RPMI7951 (cell line): ENCODE measurements at places on chromosomes 13 and 19.

DNA sequence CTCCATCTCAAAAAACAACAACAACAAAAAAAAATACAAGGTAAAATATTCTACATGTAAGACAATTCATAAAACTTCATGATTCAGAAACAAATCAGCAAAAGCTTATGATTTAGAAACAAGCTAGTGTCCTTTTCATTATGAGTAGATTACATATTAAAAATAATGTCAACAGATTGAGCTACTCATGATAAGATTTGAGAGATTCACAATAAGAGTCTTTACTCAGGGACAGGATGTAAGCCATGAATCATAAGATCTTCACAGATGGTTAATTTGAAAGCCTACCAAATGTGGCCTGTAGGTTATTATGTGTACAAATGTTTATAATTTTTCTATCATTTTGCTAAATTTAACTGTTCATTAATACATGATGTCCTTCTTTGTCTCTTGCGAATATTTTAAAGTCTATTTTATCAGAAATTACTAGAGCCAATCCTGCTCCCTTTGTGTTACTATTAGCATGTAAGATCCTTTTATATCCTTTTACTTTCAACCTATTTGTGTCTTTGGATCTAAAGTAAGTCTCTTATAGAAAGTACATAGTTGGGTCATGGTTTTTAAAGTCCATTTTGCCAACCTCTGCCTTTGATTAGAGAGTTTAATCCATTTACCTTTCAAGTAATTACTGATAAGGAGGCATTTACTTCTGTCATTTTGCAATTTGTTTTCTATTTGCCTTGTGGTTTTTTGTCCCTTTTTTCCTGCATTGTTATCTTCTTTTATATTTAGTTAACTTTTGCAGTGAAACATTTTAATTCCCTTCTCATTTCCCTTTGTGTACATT is 68.3 kb upstream of the RXFP2 start:
- peak; percentile 25 for DNase-seq

GRCh38 chr19:17333611-17334413 is 843 bp downstream of the ANO8 start:
- DNase-seq = peak; percentile 89

- no peak for DNase-seq
Observed at GRCh38 chr13:23680845-23681669, 110.8 kb downstream of the TNFRSF19 start.

- no peak for DNase-seq
Observed at GRCh38 chr13:97261254-97262005, 39.3 kb downstream of the MBNL2 start.

- DNase-seq = no peak
Observed at GRCh38 chr13:41660411-41660810, 203.1 kb downstream of the RGCC start.

DNA sequence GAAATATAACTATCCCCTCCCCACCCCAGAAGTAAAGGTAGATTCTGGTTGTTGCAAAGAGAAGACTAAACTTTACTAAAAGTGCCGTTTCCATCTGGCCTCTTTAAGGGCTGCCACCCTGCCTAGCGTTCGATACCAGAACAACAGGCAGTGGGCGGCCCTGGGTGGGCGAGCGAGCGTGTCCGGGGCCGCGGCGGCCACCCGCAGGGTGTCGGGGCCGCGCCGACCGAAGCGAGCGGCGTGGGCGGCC is 2.6 kb downstream of the FGF9 start:
- DNase-seq = no peak

DNA sequence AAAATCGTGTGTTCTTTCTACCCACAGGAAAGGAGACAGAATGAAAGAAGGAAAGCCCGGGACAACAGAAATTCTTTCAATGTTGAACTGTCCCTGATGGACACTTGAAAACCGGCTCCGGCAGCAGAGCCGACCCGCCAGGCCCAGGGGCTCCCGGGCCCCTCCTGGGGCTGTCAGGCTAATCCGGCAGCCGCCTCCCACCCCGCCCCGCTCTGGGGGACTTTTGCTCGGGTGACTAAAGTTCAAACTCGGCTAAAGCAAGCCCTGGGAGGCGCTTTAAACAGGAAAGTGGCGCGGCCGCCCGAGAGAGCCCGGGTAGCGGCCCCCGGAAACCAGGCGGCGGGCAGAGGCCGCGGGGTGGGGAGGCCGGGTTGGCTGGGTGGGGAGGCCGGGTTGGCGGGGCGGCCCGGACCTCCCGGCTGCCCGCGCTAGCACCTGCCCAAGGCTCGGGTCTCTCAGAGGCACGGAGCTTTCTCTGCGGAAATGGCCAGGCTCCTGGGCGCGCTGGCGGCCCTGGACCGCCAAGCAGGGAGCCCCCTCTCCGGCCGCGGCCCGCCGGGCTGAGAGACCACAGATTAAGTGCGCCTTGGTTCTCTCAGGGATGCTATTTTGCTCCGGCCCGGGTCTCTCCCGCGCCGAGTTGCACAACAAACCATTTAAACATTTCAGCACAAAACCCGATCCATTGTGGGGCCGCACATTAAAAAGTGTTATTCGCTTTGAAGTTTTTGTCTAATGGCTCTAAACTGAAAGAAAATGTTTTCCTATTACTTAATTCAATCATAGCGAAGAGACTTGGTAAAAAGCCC is 2.6 kb upstream of the GSX1 start:
- DNase-seq = no peak

- DNase-seq = peak; percentile 51
Observed at GRCh38 chr13:98033277-98034247, 80.1 kb downstream of the IPO5 start.

DNA sequence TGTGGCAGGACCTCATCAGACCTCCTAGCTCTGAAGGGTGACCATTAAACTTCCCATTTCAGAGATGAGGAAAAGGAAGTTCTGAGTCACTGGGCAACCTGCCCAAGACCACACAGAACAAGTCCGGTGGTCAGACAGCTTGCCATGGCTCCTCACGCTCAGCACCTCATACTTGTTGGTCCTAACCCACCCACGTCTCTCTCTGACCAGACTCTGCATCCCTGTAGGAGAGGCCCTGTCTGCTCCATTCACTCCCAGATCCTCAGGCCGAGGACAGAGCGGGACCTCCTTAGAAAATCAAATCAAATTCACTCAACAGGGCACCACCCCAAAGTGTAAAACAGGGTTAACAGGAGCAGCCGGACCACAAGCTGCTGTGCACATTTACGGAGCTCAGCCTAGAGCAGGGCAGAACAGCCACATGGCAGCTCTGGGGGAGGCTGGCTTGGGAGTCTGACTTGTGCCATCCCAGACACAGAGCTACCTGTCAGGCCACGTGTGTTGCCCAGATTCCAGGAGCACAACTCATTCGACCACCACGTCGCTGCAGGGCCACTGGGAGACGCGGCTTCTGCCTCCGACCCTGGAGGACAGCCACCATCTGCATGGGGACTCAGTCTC is 1.7 kb downstream of the MIER2 start:
- peak; percentile 94 for DNase-seq

DNA sequence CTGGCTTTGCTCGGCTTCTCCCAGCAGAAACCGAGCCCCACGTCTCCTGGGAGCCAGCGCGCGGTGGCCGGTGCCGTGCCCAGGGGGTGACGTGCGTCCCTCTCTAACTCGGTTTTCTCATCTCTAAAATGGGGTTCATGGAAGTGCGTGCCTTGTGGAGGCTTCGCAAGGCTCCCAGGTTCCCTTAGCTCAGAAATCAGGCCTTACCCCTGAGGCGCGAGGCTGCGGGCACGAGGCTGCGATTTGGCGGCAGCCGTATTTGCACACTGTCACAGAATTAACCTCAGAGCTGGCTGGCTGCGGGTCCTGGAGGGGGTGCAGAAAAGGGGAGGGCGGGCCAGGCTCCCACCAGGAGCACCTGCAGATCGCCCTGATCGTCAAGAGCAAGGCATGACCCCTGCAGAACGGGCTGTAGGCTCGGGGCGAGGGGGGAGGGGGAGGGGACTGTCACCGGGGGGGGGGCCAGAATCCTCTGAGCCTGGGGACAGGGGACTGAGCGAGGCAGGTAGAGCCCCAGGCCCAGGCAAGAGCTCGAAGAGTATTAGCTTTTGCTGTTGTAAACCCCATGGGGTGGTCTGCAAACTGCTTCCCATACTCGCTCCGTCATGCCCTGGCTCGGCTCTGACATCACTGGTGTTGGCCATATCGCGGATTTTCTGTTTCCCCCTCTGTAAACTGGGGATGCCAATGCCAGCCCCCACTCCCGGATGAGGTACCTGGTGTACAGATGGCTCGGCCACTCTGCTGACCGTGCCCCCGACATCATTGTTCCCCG is 62.2 kb downstream of the CCNE1 start:
- DNase-seq = no peak

DNA sequence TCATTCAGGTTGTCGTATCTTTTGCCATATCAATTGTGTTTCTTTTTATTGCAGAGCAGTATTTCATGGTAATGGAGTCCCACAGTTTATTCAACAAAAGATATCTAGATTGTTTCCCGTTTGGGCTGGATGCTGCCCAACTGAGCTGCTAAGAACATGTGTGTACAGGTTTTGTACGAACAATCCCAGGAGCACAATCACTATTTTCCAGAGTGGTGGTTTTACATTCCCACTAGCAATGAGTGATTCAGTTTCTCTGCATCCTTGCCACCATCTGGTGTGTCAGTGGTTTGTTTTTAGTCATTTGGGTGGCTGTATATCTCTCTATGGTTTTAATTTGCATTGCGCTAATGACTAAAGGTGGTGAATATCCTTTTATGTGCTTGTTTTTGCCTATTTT is 52.7 kb upstream of the ZDHHC20 start:
- DNase-seq = peak; percentile 10

DNA sequence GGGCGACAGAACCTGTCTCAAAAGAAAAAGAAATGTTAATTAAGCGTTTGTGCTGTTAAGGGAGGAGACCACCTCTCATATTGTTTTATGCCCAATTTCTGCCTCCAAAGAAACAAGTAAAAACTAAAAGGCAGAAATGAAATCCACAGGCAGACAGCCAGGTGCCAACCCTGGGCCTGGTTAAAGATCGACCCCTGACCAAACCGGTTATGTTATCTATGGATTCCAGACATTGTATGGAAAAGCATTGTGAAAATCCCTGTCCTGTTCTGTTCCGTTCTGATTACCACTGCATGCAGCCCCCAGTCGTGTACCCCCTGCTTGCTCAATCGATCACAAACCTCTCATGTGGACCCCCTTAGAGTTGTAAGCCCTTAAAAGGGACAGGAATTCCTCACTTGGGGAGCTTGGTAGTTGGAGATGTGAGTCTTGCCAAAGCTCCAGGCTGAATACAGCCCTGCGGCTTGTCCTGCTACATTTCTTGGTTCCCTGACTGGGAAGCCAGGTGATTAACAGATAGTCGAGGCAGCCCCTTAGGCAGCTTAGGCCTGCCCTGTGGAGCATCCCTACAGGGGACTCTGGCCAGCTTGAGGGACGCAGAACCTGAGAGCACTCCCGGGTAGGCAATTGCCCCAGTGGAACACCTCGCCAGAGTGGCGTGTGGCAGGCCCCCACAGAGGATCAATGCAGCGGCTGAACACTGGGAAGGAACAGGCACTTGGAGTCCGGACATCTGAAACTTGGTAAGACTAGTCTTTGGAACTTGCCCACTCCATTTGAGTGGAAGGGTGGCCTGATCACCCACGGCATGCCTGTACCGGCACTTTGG is 748 bp upstream of the ZNF552 start:
- no peak for DNase-seq

DNA sequence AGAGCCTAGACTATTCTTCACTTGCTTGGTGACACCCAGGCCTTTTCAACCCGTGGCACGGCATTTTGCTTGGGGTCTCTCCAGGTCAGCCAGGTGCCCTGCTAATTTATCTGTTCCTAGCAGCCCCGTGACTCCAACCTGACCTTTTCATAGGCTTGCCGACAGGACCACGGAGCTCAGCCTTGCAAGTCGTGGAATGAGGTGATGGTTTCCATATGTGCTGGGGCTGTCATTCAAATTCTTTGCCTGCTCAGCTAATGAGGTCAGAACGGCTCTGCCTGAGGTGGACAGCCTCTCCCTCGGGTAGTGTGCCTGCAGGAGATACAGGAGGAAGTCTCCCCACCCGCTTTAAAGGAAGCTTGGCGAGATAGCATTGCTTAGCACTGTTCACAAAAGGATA is 61.0 kb downstream of the SHISA2 start:
- DNase-seq = peak; percentile 42

- DNase-seq = no peak
Observed at GRCh38 chr19:1657746-1658145, 5.3 kb upstream of the TCF3 start.

DNA sequence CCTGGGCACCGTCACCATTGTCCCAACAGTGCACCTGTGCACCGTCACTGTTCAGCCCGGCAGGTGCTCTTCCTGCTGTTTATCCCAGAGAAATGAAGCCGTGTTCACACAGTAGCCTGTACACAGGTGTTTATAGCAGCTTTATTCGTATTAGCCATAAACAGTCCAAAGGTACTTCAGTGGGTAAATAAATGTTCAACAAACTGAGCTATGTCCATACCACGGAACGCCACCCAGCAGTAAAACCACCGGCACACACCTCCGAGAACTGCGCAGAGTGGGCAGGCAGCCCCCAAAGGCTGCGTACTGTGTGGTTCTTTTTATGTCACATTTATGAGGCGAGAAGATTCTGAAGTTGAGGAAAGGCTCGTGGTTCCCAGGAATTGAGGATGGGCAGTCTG is 44.9 kb upstream of the DCUN1D2 start:
- no peak for DNase-seq

- no peak for DNase-seq
Observed at GRCh38 chr19:5926641-5927440, 12.8 kb downstream of the CAPS start.

DNA sequence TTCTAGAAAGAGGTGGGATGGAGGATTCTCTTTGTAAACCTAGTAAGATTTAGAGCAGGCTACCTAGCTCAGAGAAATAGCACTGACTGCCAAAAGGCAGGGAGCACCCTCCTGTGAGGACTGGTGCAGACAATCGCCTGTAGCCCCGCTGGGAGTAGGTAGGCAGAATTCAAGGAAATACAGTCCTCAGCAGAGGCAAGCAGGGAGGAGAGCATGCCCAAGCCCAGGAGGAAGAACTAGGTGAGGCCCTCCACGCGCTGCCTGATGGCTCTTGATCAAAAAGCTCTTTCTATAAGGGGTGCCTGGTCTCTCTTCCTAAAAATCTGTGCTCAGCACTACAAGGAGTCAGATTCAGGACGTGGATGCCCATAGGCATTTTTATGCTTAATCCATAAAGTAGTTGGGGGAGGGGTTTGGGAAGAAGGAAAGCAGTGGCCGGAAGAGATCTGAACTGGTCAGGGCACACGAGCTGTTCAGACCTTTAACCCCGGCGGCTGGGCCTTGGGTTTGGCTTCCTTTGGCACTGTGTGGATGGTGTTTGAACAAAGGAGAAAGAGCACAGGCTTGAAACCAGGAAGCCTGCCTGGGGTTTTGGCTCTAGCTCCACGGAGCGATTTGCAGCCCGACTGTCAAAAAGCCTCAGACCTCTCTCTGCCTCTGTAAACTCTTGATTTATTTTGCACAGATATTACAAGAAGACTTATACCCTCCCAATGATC is 320.6 kb downstream of the FOXO1 start:
- DNase-seq = no peak

- no peak for DNase-seq
Observed at GRCh38 chr13:73065665-73066340, 7.0 kb downstream of the KLF5 start.
